Endodermal cell (in vitro differentiated cells): ENCODE measurements at places on chromosomes 16 and 17. TPM values are rescaled to one million over a fixed set of nuclear protein-coding genes. Genes with fewer than 3 reads are reported as not detected.

- no peak for DNase-seq
- H3K27me3 ChIP-seq: no peaks in the 10 kb centered on the region
- H3K4me3 ChIP-seq: no peak overlapping the region
- no peaks in the 10 kb centered on the region for H3K36me3 ChIP-seq
- no peak overlapping the region for H3K27ac ChIP-seq
Measured at GRCh38 chr17:47246120-47246519, 7.5 kb upstream of the ITGB3 start.

DNA sequence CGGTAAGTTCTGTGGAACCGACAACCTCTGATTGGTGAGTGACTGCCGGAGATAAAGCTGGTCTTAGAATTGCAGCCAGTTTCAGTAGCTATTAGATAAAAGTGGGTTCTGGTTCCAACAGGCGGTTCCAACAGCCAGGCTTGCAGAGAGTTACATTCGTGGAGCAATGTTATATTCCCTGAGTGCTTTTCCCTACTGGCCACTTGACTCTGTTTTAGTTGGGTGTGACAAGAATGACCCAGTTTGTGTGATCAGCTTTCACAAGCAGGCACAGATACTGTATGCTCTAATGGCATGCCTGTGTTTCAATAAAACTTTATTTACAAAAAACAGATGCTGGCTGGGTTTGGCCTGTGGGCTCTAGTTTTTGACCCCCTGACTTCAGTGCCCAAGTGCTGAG lies 196.6 kb downstream of the SNX29 start:
- no peak for DNase-seq
- H3K27me3 ChIP-seq: no peaks in the 10 kb centered on the region
- no peaks in the 10 kb centered on the region for H3K36me3 ChIP-seq
- H3K4me3 ChIP-seq: no peak overlapping the region
- no peak overlapping the region for H3K27ac ChIP-seq

GRCh38 chr16:50395763-50396710 lies 27.2 kb upstream of the BRD7 start:
- H3K4me1 ChIP-seq: no peaks in the 10 kb centered on the region
- no peak overlapping the region for H3K27ac ChIP-seq
- H3K36me3 ChIP-seq: no peaks in the 10 kb centered on the region

GRCh38 chr16:31005350-31006085 lies 4.9 kb downstream of the STX1B start:
- H3K4me3 ChIP-seq: no peak overlapping the region
- H3K27me3 ChIP-seq: no peaks in the 10 kb centered on the region
- H3K27ac ChIP-seq: no peak overlapping the region
- H3K4me1 ChIP-seq: no peaks in the 10 kb centered on the region
- DNase-seq: peak; percentile 32
- no peaks in the 10 kb centered on the region for H3K36me3 ChIP-seq

Gene AATK
- 3.3 to 7.4 TPM (median 3.9 TPM) in 3 replicates for total RNA-seq
